Neuronal stem cell (in vitro differentiated cells): ENCODE measurements at places on chromosomes 11 and 22.

DNA sequence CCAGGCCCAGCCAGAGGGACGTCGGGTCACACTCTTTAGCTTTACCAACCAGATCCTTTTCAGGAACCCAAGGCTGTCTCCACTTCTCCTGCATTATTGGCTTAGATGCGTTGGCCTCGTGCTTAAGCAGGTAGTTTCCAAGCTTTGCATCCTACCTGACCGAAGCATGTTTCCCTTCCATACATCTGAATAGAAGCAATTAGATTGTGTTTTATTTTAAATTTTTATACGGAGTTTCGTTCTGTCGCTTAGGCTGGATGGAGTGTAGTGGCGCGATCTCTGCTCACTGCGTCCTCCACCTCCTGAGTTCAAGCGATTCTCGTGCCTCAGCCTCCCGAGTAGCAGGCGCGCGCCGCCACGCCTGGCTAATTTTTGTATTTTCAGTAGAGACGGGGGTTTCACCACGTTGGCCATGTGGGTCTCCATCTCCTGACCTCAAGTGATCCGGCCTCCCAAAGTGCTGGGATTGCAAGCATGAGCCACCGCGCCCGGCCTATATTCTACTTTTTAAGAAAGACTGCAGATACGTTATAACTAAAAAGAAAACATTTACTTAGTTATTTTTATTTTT is 677 bp downstream of the DYNC2H1 start:
- peak overlapping the region; percentile 87 for H3K4me3 ChIP-seq
- H3K27me3 ChIP-seq = no peaks in the 10 kb centered on the region
- H3K36me3 ChIP-seq = no peaks in the 10 kb centered on the region
- no peaks in the 10 kb centered on the region for H3K4me1 ChIP-seq
- H3K27ac ChIP-seq = peak overlapping the region; percentile 75
- DNase-seq = no peak

GRCh38 chr22:46159212-46159611 is 8.9 kb downstream of the PPARA start:
- H3K27ac ChIP-seq = no peak overlapping the region
- H3K36me3 ChIP-seq = no peaks in the 10 kb centered on the region
- H3K4me3 ChIP-seq = no peak overlapping the region
- H3K4me1 ChIP-seq = no peaks in the 10 kb centered on the region
- no peak for DNase-seq

GRCh38 chr22:40624770-40625169 is 11.7 kb downstream of the MRTFA start:
- no peak overlapping the region for H3K27ac ChIP-seq
- no peak overlapping the region for H3K4me3 ChIP-seq
- no peaks in the 10 kb centered on the region for H3K27me3 ChIP-seq
- H3K4me1 ChIP-seq = no peaks in the 10 kb centered on the region

DNA sequence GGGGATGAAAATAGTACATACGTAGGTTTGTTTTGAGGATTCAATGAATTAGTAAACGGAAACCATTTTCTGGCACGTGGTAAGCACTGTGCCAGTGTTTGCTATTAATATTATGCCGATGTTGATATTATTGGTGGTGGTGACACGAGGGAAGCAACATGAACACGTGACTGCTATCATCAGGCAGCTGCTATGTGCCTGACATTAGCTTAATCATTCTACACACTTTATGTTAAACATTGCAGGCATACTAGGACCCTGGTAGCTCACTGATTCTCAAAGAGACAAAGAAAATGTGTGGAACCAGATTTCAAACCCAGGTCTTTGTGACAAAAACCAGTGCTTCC is 656 bp downstream of the SRRD start:
- no peak overlapping the region for H3K27ac ChIP-seq
- DNase-seq = no peak
- H3K4me1 ChIP-seq = peaks cover 14% of the 10 kb centered on the region
- H3K4me3 ChIP-seq = peak overlapping the region; percentile 82
- peaks cover 65% of the 10 kb centered on the region for H3K36me3 ChIP-seq

GRCh38 chr11:20235164-20235563 is 74.9 kb upstream of the DBX1 start:
- H3K4me1 ChIP-seq = no peaks in the 10 kb centered on the region
- H3K4me3 ChIP-seq = no peak overlapping the region
- no peak for DNase-seq
- no peaks in the 10 kb centered on the region for H3K27me3 ChIP-seq

GRCh38 chr11:60924906-60925853 is 920 bp downstream of the TMEM132A start:
- H3K27ac ChIP-seq = no peak overlapping the region
- no peaks in the 10 kb centered on the region for H3K27me3 ChIP-seq
- peaks cover 73% of the 10 kb centered on the region for H3K36me3 ChIP-seq
- DNase-seq = no peak

GRCh38 chr11:117851106-117851505 is 25.4 kb downstream of the FXYD6 start:
- no peak overlapping the region for H3K27ac ChIP-seq
- H3K27me3 ChIP-seq = no peaks in the 10 kb centered on the region
- DNase-seq = no peak
- H3K4me1 ChIP-seq = peaks cover 1% of the 10 kb centered on the region
- peaks cover 7% of the 10 kb centered on the region for H3K36me3 ChIP-seq
- H3K4me3 ChIP-seq = no peak overlapping the region

- H3K27ac ChIP-seq = no peak overlapping the region
- H3K4me1 ChIP-seq = no peaks in the 10 kb centered on the region
- no peak for DNase-seq
- no peak overlapping the region for H3K4me3 ChIP-seq
Observed at GRCh38 chr11:29243616-29244015, 773.2 kb downstream of the KCNA4 start.

- no peak overlapping the region for H3K27ac ChIP-seq
- H3K4me3 ChIP-seq = no peak overlapping the region
- no peaks in the 10 kb centered on the region for H3K36me3 ChIP-seq
- H3K4me1 ChIP-seq = peaks cover 5% of the 10 kb centered on the region
Observed at GRCh38 chr11:1375955-1376258, 13.8 kb upstream of the BRSK2 start.

DNA sequence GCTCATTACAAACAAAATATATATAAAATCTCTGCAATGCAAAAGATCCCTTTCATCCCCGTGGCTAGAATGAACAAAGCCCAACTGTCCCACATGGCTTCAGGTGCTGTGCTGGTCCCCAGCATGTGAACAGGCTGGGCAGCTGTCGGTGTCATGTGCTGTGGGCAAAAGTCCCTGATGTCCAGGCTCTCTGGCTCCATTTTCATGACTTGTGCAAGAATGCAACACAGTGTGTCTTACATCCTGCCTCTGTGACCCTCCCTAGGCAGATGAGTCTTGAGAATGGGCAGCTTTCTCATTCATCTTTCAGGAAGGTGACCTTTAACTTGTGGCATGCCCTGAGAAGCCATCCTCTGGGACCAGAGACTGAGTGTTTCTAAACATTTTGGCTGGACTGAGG is 14.5 kb downstream of the GUCD1 start:
- no peak overlapping the region for H3K27ac ChIP-seq
- peaks cover 56% of the 10 kb centered on the region for H3K36me3 ChIP-seq
- H3K4me1 ChIP-seq = no peaks in the 10 kb centered on the region
- no peak for DNase-seq
- no peak overlapping the region for H3K4me3 ChIP-seq
- H3K27me3 ChIP-seq = no peaks in the 10 kb centered on the region

- DNase-seq = no peak
- H3K4me3 ChIP-seq = no peak overlapping the region
- no peaks in the 10 kb centered on the region for H3K36me3 ChIP-seq
- H3K27me3 ChIP-seq = no peaks in the 10 kb centered on the region
Observed at GRCh38 chr11:126392633-126393013, 37.1 kb downstream of the ST3GAL4 start.

- no peak for DNase-seq
- H3K4me1 ChIP-seq = no peaks in the 10 kb centered on the region
- no peaks in the 10 kb centered on the region for H3K27me3 ChIP-seq
- H3K4me3 ChIP-seq = no peak overlapping the region
- no peak overlapping the region for H3K27ac ChIP-seq
Observed at GRCh38 chr11:89433278-89433677, 57.9 kb downstream of the NOX4 start.

- no peak for DNase-seq
- no peak overlapping the region for H3K4me3 ChIP-seq
Observed at GRCh38 chr11:109794501-109794900, 298.7 kb upstream of the ZC3H12C start.

GRCh38 chr11:15794361-15795150 is 561.8 kb downstream of the SOX6 start:
- no peak overlapping the region for H3K27ac ChIP-seq
- DNase-seq = no peak
- no peaks in the 10 kb centered on the region for H3K4me1 ChIP-seq
- H3K4me3 ChIP-seq = no peak overlapping the region

DNA sequence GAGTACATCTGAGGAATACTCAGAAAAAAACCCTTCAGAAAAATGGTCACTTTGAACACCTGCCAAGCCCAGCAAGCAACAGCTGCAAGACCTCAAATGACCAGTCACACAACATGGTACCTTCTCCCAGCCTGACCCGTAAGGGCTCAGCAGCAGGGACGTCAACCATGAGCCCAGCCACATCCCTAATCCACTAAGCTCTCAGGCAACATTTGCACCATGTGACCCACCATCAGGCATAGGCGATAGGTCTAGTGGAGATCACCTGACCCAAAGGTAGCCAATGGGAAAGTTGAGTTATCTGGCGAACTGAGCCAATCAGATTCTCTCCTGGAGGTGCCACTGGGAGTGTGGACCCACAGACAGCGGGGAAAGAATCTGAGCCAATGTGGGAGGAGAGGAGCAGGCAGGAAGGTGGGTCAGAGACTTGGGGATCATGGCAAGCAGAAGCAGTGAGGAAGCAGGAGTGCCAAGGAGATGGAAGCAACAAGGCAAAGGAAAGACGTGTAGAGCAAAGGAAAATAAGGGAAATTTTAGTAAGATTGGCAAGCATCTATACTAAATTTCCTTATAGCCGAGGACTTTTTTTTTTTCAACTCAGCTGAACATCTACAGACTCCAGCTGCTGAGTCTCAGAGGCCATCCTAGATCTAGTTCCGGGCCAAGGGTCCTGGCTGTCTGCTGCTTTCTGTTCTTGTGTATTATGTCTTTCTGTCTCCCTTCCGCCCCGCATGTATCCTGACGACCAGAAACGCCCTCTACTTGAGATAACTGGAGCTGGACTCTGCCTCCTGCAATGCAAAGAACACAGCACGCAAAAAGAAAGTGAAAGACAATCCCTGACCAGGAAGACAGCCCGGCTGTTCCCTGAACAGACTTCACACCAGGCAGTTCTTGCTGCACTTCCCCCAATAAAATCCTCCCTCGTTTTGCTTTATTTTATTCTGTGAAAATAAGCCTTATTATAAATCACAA is 11.0 kb upstream of the PLAAT2 start:
- DNase-seq = no peak
- peaks cover 6% of the 10 kb centered on the region for H3K4me1 ChIP-seq
- H3K27me3 ChIP-seq = no peaks in the 10 kb centered on the region
- H3K4me3 ChIP-seq = no peak overlapping the region
- H3K27ac ChIP-seq = no peak overlapping the region

- no peaks in the 10 kb centered on the region for H3K27me3 ChIP-seq
- H3K36me3 ChIP-seq = peaks cover 4% of the 10 kb centered on the region
- no peak overlapping the region for H3K4me3 ChIP-seq
- no peak for DNase-seq
- peaks cover 9% of the 10 kb centered on the region for H3K4me1 ChIP-seq
- no peak overlapping the region for H3K27ac ChIP-seq
Observed at GRCh38 chr22:30416403-30416802, 9.2 kb upstream of the MTFP1 start.

DNA sequence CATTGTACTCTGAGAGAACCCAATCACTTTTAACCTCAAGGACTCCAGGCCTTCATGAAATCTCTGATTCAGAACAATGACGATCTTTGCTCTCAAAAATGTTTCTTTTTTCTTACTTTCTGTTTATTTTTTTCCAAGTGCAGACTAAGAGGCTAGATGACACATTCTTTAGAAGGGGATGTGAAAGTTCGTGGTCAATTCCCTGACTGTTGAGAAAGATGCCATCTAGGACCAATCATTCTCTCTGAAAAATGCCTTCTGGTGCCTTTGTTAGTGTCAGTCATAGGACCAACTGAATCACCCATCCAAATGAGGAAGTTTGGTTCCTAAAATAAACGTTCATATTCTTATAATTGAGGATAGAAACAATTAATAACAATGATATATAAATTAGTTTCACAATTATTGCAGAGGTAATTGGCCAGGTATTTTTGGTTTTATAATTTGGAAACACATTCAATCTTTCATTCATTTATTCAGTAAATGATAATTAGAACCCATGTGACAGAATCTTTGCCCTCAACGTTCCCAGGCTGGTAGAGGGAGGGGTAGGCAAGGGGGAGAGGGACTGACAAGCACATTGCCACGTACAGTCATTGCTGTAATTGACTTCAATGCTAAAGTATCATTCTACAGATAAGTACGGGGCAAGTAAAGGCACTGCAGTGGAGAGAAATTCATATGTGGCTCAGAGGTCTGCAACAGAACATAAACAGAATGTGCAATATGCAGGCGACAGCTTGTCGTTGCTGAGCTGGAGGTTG is 333.4 kb upstream of the MPPED2 start:
- no peak overlapping the region for H3K27ac ChIP-seq
- no peaks in the 10 kb centered on the region for H3K27me3 ChIP-seq
- H3K4me1 ChIP-seq = peaks cover 5% of the 10 kb centered on the region

- H3K27ac ChIP-seq = no peak overlapping the region
- no peak overlapping the region for H3K4me3 ChIP-seq
- no peak for DNase-seq
- no peaks in the 10 kb centered on the region for H3K4me1 ChIP-seq
- H3K36me3 ChIP-seq = no peaks in the 10 kb centered on the region
Observed at GRCh38 chr11:105181521-105181920, 42.0 kb upstream of the CARD18 start.

GRCh38 chr11:85965202-85965601 is 103.7 kb downstream of the PICALM start:
- no peak for DNase-seq
- no peak overlapping the region for H3K4me3 ChIP-seq
- peaks cover 86% of the 10 kb centered on the region for H3K36me3 ChIP-seq
- H3K4me1 ChIP-seq = no peaks in the 10 kb centered on the region

DNA sequence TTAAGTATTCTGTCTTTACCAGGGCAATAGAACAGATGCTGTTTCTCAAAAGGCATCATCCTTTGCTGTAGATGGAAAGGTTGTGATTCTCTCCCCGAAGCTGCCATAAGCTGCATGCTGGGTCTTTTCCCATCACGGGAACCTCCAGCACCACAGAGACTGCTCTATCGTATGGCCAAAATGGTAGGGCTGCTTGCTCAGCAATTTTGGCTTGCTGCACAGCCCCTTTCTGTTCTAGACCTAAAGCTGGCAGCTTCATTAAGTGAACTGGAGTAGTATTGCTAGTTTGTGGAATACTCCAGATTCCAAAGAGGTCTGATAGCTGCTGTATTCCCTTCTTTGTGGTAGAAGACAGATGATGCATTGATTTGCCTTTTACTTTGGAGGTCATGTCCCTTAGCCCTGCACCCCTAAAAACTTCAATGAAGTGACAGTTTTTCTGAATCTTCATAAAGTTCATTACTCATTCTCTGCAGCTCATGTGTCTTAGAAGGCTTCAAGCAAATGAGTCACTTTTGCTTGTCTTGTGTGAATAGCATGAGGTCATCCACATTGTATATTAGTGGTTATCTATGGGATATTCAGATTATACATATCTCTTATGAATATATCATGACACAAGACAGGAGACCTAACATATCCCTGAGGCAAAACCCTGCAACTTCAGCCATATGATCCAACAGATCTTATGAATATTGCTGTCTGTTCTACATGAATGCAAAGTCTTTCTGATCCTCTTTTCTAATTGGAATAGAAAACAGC is 245.3 kb downstream of the FAM76B start:
- no peaks in the 10 kb centered on the region for H3K4me1 ChIP-seq
- no peaks in the 10 kb centered on the region for H3K27me3 ChIP-seq
- H3K27ac ChIP-seq = no peak overlapping the region
